ENCODE measurements at places on chromosomes 5 and 9.

DNA sequence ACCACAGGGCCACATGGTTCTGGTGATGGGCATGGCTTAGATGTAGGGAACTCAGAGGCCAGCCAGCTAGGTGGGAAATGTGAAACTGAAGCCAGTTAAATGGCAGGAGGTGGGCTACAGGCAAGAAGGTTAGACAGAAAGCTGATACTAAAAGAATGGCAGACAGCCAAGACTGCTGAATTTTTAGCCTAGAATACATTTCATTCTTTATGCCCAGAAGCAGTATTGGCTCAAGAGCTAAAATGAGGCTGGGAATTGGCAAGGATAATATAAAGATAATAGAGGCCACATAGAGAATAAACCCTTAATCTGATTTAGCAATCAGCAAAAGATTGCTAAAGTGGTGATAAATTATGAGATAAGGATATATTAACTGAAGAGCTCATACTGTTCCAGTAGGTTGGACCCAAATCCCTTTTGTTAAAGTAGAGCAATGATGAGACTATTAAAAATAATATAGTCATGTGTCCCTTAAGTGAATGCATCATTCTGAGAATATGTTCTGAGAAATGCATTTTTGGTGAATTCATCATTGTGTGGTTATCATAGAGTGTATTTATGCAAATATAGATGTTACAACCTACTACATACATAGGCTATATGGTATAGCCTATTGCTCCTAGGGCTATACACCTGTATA is 234.3 kb downstream of the CHSY3 start:
- DNase-seq, result no peak

GRCh38 chr5:114097570-114097969 is 264.3 kb upstream of the KCNN2 start:
- no peak for DNase-seq

DNA sequence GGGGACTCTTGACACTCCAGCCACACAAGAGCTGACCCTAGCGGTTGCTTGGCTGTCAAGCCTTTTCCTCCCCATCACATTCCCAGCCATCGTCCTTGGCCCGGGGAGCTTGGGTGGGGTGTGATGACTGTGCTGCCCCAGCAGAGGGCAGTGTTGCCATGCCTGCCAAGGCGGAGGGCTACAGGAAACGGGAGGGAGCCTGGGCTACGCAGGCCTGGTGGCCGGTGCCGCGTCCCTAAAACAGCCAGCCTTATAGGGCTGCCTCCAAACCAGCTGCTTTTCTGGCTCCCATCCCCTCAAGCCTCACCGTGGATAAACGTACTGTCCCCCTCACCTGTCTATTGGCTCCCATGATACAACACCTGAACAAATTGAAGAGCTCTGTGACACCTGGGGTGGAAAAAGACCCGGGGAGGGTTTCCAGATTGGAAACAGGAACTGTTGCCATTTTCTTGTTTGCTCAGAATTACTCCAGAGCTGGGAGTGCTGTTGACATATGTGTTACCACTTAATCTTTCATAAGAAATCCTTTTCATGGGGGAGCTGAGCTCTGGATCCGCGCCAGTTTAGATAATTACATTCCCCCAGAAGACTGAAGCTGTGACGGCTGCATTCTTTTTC is 72.8 kb upstream of the ASTN2 start:
- DNase-seq, result peak; percentile 7

DNA sequence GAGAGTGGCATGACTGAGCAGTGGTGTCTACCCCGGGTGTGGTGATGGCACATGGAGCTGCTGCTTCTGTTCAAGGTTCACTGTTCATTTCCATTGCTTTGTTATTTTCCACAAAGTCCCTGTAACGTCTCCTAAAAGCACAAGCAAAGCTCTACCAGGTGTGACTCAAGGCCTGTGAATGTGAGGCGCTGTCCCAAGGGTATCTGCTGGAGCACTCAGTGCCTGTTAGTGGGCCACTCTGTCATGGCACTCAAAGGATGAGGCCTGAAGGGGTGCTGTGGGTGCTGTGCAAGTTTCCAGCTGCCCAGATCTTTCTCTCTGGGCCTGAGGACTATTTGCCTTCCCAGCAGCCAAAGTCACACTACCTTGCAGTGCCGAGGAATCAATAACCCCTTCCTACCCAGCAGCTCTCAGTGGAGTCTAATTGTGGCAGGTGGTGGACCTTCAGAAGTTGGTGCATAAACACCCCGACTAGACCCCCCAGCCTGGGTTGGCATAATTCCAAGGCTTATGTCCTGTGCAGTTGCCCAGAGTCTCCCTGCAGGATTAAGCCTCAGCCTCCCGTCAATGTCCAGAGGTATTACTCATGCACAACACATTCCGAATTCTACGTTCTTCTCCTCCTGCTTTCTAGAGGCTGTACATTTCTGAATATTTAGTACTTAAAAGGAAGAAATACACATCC is 17.4 kb upstream of the PTCH1 start:
- DNase-seq, result no peak

DNA sequence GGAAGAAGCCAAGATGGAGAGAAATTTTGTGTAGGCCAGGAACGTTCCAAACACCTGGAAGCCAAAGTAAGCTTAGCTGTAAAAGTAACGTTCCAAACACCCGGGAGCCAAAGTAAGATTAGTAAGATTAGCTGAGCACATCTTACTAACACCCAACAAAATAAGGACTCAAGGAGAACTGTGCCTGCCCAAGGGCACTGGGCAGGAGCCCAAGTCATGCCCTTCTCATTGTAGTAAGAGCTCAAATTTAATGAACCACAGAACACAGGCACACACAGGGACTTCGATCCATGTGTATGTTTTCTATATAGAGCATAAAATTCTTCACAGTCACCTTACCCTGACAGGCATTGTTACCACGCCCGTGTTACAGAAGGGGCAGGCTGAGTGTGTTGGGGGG is 36.1 kb upstream of the NXNL2 start:
- DNase-seq, result no peak

- no peak for DNase-seq
These were observed 27.3 kb downstream of the RXRA start for GRCh38 chr9:134353539-134353938.

GRCh38 chr9:90909225-90909624 is 107.6 kb downstream of the SYK start:
- DNase-seq, result no peak

DNA sequence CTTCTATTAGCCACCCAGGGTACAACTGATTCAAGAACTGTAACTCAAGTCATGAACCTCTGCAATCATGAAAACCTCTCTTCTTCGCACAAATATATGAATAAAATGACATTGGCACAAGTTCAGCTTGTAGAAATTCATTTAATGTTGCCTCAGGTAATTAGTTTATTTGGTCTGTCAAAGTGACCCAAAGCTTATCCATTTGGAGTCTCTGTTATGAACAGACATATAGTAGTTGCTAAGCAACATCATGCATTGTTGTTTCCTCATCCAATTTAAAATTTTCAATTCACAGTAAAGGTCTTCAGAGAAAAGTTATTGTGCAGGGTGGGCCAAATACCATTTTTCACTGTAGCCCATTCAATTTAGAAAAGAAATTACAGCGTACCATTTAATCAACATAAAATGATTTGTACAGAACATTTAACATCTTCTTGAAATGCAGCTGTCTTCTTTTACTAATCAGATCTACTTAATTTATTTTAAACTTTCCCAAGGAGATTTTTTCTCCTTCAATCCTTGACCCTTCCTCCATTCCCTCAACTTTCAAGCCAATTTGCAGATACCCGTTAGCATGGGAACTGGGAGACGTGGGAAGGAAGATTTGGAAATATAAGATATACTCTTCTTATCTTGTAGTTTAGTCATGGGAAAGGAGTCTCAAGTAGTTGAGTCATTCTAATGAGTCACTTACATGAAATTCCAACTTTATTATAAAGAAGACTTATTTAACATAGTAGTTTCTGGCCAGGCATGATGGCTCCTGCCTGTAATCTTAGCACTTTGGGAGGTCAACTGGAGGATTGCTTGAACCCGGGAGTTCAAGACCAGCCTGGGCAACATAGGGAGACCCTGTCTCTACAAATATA is 231.3 kb downstream of the ATPSCKMT start:
- no peak for DNase-seq

DNA sequence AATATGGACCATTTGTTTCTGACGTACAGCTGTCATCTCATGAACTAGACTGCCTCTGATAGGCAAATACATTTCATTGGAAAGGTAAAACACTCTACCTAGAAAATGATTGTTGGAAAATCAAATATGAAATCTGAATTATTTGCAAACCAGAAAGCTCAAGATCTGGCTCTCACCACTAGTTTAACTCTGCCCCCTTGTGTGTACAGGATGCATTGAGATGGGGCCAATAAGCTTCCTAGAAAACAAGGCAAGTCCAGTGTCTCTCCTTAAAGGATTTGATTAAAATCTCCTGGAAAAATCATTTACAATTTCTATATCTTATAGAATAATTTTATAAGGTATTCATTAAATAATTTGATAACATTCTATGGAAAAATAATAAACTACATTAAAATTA is 311.9 kb upstream of the ANKH start:
- DNase-seq, result no peak

DNA sequence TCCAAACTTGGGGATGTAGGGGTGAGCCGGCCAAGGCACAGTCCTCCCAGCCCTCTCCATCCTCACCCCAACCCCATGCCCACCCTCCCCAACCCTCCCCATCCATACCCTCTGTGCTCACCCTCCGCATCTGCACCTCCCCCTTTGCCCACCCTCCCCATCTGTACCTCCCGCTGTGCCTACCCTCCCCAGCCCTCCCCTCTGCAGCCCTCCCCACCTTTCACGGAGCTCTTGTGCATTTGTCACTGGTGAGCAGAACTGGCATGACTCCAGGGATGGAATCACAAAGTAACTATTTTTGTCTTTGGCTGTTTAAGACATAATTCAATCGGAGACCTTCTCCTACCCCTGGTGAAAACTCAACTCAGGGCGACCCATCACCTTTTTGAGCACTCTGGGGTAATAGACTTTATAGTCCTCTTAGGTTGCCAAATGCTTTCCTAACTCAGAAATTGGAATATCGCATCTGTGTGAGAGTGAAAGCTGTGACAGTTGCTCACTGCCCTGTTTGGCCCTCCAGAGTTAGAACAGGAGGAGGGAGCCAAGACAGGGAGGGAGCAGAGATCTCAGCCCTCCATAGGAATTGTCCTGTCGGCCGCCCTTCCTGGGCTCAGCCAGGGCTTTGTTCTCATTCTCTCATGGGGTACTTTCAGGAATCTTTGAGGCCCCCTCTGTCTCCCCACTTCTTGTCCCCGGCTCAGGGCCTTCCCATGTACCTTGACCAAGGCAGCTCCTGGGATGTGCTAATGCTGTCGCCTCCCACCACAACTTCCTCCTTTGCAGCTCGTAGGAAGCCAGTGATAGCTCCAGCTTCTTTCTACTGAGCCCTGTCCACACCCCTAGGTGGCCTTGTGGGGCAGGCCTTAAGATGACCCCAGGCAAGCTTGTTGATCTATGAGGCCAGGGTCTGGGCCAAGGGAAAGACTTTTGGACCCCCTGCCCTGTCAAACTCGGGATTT is 36.2 kb downstream of the OTULIN start:
- no peak for DNase-seq
